ENCODE measurements at places on chromosomes 5 and 9.
A peak's percentile ranks its signal among the peaks of the same experiment; 100 is the strongest.

- DNase-seq = no peak
Measured at GRCh38 chr9:69932901-69933300, 110.7 kb upstream of the MAMDC2 start.

DNA sequence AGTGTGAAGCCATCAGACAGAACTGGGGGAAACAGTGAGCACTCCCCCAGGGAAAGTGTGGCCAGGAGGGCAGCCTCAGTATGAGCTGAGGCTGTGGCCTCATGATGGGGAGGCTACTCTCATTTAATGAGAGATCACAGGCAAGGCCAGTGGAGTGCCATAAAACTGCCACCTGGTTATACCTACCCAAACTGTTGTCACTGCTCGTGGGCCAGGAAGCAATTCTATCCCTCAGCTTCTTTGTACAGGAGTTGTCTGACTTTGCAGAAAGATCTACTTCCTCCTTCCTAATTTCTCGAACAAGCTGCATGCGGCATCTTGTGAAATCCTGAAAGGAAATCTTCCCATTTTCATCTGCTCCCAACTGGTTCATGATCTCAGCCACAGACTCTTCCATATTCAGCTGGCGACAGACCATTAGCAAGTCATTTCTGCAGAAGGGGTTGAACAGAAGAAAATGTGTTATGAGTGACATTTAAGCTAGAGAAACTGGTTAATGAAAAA lies 50.0 kb downstream of the TSSK1B start:
- DNase-seq = no peak

GRCh38 chr5:175377816-175378215 lies 66.2 kb downstream of the DRD1 start:
- DNase-seq = no peak

GRCh38 chr9:135512904-135513303 lies 8.3 kb upstream of the LCN1 start:
- DNase-seq = no peak

GRCh38 chr9:125701351-125701750 lies 5.7 kb downstream of the MAPKAP1 start:
- no peak for DNase-seq

DNA sequence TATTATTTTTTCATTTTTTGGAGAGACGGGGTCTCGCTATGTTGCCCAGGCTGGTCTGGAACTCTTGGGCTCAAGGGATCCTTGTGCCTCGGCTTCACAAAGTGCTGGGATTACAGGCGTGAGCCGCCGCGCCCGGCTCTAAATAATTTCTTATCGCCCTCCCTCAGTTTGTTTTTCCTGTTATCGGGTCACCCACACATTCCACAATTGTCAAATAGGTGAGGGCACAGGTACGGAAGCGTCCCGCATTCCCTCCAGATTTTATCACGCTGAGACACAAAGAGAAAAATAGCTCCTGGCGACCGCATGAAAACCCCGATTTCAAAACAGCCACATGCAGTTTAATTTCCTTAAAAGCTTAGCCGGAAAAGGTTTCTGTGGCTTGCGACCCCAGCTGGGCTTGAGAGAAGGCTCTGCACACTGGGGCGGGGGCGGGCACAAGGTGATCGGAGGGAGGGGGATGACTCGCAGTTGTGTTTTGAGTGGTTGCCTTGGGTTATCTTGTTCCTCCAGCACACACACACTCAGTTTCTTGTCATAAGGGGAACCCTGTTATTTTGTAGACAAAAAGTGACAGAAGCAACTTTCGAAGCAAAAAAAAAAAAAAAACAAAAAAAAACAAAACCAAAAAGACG lies 717 bp upstream of the IQGAP2 start:
- peak; percentile 35 for DNase-seq

DNA sequence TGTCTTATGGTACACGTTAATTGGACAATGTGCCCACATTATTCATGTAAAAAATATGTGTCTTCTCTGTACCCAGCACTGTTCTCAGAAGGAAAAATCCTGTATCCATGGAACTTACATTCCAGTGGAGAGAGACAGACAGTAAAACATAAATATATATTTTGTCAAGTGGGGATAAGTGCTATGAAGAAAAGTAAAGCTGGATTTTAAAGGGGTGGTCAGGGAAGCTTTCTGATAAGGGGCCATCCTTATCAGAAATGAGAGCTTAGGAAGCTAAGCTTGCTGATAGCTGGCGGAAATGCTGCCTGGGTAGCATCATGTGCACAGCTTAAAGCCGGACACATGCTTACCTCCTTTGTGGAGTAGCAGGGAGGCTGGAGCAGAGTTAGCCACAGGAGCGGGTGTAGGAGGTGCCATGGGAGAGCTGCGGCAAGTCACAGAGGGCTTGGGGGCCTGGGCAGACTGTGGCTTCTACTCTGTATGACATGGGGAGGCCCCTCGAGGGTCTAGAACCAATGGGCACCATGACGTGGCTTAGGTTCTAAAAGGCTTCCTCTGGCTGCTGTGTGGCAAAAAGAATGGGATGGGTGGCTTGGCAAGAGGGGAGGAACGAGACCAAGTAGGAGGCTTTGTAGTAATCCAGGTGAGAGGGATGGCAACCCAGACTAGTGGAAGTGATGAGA lies 141.7 kb downstream of the FGF1 start:
- DNase-seq = no peak
